ENCODE measurements at places on chromosomes 11 and 22.

DNA sequence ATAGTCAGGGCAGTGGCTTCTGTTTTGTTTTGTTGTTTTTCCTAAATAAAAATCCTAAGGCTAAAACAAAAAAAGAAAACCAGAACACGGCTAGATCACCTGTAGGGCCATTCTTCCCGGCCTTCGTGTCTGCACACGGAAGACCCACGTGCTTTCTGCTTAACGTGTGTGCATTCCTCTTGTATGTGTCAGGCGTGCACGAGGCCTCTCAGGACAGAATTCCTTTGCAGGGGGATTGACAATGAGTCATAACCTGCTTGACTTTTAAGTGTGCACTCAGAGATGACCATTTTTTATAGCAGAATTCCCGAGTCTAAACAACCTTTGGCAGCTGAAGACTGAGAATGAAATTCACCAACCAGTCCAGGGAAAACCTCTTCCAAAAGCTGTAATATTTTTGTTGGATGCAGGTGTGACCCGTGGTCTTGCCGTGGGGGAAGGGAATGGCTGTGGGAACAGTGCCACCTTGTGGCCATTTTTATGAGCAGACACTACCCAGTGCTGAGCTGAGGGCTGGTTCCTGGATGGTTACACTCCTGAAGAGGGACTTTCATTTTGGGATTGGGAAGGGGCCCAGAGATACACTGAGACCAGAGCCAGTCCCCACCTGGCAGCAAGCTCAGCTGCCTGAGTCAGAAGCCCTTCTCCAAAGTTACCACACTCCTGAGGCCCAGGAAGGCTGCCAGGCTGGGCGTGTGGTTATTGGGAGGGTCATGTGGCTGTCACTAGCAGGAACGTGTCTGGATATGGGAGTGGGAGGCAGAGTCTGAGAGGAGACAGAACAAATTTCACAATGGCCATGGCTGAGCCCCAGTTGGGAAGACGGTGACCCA, 35.7 kb upstream of the DKK3 start:
- DNase-seq, result peak; percentile 47

DNA sequence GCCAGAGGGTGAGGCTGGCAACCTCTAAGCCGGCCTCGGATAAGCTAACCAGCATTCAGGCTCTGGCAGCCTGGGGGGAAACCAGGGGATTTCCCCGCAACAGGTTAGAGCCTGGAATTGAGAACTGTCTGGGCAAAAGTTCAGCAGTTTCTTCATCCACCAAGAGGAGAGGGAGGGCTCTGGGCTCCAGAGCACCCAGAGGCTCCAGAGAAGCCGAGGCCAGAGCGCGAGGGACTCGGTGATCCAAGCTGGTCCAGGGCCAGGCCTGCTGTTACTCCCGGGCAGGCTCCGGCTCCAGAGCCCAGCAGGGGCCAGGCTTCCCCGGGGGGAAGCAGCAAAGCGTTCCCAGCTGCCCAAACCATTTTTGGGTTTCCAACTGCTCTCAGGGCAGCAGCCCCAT, 13.3 kb upstream of the SH3BP1 start:
- DNase-seq, result no peak

- DNase-seq, result peak; percentile 54
Measured at GRCh38 chr11:72685560-72686480, 11.6 kb upstream of the PDE2A start.

- no peak for DNase-seq
Measured at GRCh38 chr11:12112750-12113149, 2.4 kb downstream of the MICAL2 start.

All from activated naive CD4-positive, alpha-beta T cell treated with anti-CD3 and anti-CD28 coated beads, Interleukin-2, amount 50 U/mL, for 16 hours (primary cell).